NCI-H460 (cell line): ENCODE measurements at places on chromosomes 13 and 19.

GRCh38 chr13:100392709-100393630 lies 195.6 kb downstream of the GGACT start:
- peak; percentile 95 for DNase-seq

DNA sequence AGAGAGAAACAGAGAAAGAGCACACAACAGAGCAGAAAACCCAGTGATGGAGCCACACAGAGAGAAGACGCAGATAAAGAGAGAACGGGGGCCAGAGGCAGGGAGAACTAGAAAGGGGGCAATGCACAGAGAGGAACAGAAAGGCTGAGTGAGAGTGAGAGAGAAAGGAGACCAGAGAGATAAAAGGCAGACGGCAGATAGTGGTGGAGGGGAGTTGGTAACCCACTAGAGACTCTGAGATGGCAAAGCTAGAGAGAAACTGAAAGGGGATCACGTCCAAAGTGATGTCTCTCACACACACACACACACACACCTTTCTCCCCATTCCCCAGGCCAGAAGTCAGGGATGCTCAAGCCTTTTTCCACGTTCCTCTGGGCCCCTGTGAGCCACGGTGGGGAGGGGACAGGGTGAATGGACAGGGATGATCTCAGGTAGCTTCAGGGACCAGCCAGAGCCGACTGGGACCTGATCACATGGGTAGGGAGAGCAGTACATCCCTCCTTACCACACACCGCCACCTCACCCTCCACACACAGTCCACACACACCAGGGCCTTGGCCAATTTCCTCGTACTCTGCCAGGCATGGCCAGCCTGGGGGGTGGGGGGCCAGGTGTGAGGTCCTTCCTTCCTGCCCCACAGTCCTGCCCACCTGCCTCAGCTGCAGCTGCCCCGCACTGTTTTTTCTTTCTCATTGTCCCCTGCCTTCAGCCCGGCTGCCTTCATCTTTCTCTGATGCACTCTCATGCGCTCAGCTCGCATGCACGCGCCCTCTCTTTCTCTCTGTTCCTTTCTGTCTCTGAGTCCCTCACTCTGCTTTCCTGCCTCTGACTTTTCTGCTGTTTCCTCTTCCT lies 22.5 kb upstream of the POU2F2 start:
- no peak for DNase-seq

DNA sequence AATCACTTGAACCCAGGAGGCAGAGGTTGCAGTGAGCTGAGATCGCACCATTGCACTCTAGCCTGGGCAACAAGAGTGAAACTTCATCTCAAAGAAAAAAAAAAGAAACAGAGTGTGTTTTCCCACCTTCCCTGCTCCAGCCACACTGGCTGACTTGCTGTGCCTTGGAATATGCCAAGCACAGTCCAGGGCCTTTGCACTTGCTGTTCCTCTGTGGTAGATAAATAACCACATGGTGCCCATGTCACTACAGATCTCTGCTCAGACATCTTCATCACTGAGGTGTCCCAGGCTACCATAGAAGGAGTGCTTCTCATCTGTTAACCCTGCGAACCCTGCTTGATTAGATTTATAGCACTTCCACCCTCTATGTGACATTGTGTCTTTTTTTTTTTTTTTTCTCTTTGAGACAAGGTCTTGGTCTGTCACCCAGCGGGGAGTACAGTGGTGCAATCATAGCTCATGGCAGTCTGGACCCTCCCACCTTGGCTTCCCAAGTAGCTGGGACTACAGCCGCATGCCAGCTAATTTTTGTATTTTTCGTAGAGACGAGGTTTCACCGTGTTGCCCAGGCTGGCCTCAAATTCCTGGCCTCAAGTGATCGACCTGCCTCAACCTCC lies 10.4 kb downstream of the SMARCA4 start:
- DNase-seq = no peak

DNA sequence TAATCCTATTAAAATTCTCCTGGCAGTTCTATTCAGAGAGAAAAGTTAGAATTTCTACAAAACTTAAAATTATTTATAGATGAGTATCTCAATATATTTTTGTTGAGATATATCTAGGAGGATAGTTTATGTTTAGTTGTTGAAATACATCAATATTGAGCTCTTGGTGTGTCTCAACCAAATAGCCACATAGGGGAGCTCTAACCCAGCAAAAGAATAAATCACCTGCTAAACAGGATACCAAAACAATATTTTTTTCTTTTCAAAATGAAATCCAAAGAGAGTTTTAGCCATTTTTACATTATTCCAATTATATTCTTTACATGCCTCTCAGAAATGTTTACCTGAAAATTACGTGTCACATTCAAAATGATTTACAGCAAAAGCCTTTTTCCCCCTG lies 954.7 kb downstream of the SLITRK6 start:
- peak; percentile 42 for DNase-seq

DNA sequence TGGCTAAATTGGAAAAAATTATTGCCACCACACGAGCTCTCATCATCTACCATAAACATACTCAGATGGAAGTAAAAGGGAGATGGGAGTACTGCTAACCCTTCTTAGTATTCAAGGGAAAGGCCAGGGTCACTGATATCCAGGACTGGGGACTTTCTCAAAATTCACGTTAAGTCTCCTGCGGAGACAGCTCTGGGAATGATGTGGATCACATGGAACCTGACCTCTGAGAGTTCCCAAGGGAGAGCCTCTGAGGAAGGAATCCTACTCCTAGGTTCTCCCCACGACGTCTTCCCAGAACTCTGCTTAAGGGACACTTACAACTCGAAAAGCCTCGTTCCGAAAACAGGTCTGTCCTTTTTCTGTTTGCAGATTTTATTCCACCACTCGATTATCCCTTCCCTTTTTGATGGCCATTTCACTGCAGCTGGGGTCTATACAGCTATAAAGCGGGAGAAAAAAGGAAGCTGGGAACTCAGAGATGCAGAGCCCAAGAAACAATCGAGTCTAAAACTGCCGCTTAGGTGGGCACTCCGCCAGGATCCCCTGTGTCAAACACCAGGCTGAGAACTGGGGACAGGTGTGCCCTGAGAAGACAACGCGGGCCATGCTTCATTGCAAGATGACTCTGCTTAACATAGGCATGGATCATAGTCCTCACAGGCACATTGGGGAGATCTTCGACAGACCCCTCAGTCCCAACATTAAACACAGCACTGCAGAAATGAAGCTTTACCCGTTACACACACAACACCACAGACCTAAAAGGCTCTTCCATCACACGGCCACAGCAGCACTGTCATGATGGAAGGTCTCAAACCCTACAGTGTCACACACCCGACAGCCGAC lies 823 bp upstream of the ZNF567 start:
- no peak for DNase-seq

DNA sequence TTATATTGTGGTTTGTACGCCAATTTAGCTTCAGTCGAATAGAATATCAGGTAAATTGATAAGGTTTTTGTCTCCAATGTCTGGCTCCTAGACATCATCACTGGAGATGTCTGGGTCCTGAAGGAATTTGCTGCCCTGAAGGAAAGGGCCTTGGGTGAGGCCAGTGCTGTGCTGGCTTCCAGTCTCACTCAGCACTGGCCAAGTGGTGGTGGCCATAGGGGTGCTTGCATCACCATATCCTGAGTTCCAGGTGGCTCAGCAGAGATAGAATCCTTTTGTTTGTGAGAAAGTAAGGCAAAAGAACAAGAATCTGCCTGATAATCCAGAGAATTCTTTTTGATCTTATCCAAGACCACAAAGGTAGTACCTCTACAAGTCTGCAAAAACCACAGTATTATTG lies 39.1 kb downstream of the UQCRFS1 start:
- no peak for DNase-seq

GRCh38 chr13:93397619-93398018 lies 171.0 kb downstream of the GPC6 start:
- no peak for DNase-seq
